Left renal cortex interstitium (tissue), 4 donors: ENCODE measurements at places on chromosomes 4 and X. TPM values are rescaled to one million over a fixed set of nuclear protein-coding genes. Genes with fewer than 3 reads are reported as not detected.

- no peak for DNase-seq
Observed at GRCh38 chr4:14348506-14348905, 653.8 kb upstream of the CPEB2 start.

- DNase-seq: no peak
Observed at GRCh38 chrX:24081661-24082154, 27.0 kb downstream of the EIF2S3 start.

- DNase-seq: no peak
Observed at GRCh38 chr4:25330905-25331808, 18.6 kb downstream of the ZCCHC4 start.

DNA sequence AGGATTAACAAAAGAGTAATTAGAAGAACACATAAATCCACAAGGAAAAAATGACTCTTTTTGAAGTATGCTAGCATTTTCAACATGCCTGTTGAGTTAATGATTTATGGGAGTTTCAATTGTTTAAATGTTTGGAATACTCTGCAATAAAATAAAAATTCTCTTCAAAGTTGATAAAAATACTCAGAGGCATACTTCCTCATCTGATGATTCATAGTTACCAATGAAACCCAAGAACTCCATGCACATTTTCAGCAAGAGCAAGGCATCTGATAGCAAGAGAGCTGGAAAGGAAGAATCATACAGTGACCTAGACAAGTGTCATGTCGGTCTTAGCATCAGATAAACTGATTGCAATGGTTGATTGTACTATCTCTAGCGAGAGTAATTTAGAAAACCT lies 443.7 kb upstream of the ATOH1 start:
- DNase-seq: no peak

SMARCA1 gene
- polyA plus RNA-seq: 112 TPM

DNA sequence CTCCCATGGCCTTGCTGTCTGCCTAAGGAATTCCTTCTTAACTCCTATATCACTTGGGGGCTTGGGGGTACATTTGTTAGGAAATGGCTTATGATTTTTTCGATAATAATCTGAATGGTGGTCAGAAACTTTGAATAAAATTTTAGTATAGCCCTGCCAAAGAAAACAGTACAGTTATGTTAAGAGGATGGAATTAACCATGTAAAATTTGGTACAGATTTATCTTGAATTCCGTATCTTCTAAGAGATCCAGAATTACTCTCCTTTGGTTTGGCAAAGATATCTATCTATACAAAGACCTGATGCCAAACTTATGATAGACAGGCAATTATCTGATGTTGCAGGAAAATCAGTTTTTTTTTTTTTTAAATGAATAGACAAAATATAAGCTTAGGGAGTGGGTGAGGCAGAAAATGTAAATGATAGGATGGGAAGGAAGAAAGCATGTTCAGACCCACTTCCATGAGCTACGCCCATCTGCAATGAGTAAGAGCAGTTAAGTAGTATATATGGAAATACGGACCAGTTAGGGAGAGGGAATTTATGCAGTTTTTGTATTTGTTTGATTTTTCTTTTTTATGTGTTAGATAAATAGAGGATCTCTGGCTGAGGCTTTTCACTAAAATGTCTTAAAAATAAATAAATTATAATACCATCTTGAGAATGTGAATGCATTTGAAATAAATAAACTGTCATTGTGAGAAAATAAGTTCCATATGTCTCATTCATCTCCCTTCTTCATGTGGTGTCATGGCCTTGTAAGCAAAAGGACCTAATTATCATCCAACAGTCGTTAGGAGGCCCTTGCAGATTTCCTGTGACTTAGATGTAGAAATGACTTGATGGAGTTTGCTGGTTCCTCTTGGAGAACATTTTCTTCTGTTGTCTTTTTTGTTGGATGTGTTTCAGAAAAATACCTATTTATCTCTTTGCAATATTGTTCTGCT lies 389.6 kb downstream of the ARHGAP24 start:
- DNase-seq: no peak

ADH6 gene
- polyA plus RNA-seq: 23.4 TPM

SPANXN4 gene
- not detected for polyA plus RNA-seq

DNA sequence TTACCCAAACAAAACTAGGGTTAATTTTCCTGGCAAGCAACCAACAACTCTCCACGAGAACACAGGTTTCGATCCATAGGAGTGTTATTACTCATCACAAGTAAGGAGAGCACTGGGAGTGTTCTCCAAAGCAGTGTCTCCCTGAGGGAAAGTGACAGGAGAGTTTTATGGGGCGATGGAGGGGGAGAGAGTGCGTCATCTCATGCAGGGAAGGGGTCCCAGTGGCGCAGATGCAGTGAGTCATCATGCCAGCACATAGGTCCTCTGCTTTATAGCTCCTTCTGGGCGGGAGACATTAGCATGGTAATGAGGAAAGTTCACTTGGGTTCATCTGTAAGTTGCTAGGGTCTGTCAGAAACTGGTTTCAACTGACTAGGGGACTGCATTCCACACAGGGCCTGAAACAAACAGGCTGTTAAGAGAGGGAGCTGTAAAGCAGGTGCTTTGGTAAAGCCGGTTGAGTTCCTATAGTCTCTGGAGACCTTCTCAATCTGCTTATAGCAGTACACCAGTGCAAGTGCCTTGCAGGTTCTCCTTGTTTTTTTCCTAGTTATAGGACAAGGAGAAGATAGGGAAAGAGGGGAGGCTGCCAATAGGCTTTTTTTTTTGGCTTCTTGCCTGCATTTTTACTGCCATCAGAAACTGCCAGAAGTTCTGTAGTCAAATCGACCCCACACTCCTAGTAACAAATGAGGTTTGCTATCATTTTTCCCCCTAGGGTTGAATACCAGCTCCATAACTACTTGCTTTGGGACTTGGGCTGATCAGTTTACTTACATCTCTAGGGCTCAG lies 12.8 kb upstream of the BOD1L1 start:
- DNase-seq: peak; percentile 37

GRCh38 chrX:16042980-16043379 lies 80.4 kb upstream of the GRPR start:
- DNase-seq: no peak

ZCCHC18 gene
- polyA plus RNA-seq: 6.0 TPM

SMIM31 gene
- 0.16 TPM for polyA plus RNA-seq

CXCL1 gene
- 0.25 TPM for polyA plus RNA-seq

DNA sequence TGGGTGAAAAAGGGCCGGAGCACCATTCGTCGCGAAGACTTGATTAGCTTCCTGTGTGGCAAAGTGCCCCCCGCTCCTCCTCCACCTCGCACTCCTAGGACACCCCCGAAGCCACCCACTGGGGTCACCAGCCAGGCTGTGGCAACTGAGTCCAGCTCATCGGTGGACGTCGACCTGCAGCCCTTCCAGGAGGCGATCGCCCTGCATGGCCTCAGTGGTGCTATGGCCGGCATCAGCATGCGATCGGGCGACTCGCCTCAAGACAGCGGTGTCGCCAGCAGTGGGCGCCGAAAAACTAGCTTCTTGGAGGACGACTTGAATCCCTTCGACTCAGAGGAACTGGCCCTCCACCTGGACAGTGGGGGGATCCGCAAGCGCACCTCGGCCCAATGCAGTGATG lies 126.8 kb upstream of the CXorf66 start:
- no peak for DNase-seq

PYURF gene
- 109 TPM for polyA plus RNA-seq

DNA sequence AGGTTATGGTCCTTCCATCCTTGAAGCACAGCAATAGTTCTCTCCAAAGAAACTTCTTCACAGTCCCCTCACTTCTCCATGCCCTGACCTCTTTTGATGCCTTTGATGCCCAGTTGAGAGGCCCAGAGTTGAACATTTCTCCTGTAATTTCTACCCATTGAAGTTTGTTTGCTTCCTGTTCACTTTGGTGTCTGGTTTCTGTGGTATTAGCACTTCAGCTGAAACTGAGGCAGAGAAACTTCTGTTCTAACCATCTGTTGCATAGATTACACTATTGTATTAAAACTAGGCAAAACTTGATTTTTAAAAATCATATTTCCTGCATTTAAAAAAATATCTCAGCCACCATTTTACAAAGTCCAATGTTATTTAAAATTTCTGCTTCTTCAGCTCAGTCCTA lies 89.8 kb upstream of the ADGRG2 start:
- DNase-seq: no peak

DNA sequence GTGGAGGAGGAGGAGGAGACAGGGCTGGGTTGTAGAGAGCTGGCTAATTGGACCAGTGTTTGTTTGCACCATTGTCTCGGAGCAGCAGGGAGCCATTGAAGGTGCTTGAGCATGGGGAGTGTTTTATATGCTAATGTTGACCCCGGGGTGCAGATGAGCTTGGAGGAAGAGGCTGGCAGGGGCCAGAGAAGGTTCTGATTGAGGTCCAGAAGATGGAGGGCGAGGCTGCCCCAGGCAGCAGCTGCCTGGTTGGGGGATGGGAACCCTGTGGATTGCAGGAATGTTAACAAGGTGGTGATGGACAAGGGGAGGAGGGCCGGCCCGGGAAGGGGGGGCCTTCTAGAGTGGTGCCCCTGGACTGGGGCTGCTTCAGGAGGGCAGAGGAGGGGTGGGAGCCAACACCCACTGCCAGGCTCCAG lies 18.0 kb downstream of the DOK7 start:
- no peak for DNase-seq

GRCh38 chrX:105375816-105376215 lies 155.3 kb upstream of the TEX13A start:
- no peak for DNase-seq

SATL1 gene
- polyA plus RNA-seq: 0.84 TPM

DNA sequence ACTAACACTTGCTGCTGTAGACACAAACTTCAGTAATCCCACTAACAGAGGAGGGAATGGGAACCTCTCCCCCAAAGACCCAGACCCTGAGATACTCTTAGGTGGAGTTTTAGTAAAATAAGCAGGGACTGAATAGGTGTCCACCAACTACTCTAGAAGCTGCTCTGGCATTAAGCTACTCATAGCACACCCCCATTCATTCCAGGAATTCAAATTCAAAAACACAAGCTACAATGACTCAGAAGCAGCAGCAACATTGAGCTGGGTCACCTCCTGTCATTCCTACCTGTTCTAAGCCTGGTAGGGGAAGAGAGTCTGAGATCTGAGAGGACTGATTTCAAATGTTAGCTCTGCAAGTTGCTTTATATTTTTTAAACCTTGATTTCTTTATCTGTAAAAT lies 135.4 kb upstream of the FRMPD4 start:
- DNase-seq: no peak
